ENCODE measurements at places on chromosomes 1 and 21. TPM values are rescaled to one million over a fixed set of nuclear protein-coding genes. Genes with fewer than 3 reads are reported as not detected.
A peak's percentile ranks its signal among the peaks of the same experiment; 100 is the strongest.

- peak; percentile 47 for DNase-seq
Observed at GRCh38 chr1:95117207-95118066, at the start of gene TLCD4. TLCD4 (plus strand) TSS chr1:95117355; CDS start chr1:95143902, 26,547 bp downstream.

DNA sequence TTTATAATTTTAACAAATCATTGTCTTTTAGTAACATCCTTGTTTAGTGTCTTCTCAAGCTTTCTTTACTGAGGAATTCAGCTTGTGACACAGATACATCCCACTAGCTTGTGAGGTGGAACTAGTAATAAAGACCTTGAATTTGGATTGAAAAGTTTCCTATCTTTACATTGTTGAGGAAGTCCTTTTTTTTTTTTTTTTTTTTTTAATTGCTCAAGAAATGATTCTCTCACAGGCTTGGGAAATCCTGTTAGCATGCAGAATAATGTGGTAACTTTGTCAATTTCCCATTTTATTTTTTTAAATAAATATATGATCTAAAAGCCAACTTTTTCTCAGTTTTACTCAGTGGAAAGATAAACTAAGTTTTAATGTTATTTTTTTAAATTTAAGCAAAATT, 15.8 kb downstream of the DENND2D start:
- no peak for DNase-seq

- no peak for DNase-seq
Observed at GRCh38 chr21:44397431-44398031, 44.1 kb downstream of the TRPM2 start.

DNA sequence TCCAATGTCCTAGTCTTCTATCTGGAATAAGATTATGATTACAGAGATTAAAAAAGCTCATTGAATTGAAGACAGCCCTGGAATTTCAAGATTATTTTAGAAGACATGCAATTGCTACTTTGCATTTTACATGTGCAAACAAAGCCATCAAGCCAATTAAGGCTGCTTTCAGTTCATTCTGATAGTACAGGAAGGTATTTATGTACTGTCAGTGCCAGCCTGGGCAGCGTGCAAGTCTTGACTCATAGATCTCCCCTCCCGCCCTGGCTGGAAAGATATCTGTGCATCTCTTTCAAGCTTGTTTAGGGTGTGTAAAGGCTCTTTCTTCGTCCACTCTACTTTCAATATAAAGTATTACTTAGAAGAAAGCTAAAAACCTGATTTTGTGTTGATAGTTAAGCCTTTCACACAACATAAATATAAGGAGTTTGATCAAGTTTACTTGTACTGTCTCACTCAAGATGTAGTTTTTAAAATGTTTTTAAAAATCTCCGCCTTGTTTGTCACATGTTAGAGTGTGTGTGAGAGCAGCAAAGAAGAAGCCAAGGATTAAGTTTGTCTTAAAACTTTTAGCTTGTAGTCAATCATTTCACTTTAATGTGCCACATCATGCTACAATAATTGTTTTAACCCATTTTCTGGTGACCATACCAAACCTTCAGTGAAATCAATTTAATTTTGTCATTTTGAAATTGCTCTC, 13.6 kb upstream of the LYPLAL1 start:
- peak; percentile 43 for DNase-seq

FGGY gene
- 12.1 TPM for total RNA-seq

SPATA45 gene
- not detected for total RNA-seq

Measured in mammary epithelial cell (primary cell).